ENCODE measurements at places on chromosomes 4 and X.

DNA sequence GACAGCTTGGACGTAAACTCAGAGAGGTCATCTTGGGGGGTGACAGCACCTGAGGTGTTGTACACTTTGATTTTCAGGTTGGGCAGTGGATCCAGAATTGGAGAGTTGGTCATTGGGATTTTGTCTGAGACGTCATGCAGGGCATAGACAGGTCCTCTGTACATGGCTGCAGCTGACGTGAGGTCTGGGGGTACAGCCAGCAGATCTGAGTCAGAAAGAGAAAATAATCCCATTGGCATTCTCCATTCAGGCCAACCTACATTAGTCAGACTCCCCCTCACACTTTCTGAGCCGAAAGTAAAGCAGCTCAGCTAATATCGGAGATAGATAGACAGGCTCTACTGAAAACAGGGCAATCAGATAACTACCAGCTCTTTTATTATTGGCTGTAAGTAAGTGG is 329.7 kb downstream of the UNC5C start:
- no peak for DNase-seq

DNA sequence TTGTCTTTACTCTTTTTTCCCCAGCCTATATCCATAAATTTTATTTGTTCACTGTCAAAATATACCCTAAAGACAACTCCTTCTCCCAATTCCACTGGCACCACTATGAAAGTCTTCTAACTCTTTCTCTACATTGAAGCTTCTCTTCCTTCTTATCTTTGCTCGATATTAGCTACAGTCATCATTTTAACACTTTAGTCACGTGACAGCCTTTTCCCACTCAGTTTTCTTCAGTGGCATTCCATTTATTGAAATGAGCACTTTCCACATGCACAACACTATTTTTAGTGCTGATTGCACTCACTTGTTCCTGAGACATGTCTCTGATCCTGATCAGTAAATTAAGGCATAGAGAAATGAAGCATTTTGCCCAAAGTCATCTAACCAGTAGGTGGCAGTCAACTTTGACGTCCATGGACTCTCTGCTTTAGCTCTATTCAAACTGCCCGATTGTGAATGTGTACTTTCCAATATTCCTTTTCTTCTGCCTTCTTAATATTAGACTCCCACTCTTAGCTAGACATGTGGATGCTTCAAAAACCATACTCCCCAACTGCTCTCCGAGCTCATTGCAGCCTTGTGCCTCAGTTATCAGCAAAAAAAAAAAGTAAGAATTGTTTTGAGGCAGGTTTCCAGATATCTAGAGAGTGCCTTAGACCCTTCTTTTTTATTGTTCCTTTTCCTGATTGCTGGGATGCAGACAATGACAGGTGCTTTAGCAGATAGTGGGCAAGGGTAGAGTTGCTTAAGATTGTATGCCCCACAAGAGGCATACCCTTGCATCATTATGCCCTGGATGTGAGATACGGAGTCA is 394.4 kb upstream of the ADGRL3 start:
- DNase-seq = no peak

GRCh38 chr4:93501946-93502345 is 326.6 kb upstream of the ATOH1 start:
- no peak for DNase-seq

GRCh38 chr4:26866781-26867180 is 6.1 kb downstream of the STIM2 start:
- no peak for DNase-seq

DNA sequence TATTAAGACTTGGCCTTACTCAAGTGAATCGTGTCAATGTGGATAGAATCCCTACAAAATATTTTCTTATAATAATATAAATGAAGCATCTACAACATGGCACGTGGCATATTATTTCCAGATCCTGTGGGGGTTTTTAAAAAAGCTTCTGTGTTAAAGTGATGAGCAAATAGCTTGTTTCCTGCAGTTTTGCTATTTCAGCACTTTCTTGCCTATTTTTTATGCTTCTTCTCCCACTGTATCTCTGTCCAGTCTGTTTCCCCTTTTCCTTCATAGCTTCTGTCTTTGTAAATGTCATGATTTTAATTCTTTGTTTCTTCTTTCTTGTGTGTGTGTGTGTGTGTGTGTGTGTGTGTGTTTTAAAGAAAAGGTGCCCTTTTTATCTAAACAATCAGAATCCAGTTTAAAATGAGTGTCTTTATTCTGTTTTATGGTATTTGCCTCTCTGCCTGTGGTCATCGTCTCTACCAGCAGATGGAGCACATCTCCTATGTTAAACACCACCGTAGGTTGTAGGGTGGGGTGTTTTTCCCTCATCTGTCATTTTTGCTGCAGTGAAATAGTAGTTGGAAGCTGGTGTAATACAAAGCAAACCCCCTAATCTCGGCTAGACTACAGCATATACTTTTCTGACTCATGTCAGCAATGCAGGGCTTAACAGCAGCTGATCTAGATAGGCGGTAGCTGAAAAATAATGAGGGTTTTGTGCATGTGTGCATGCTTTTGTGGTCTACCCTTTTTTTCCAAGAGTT is 33.1 kb downstream of the FTHL17 start:
- DNase-seq = no peak

All from stimulated activated CD8-positive, alpha-beta memory T cell treated with anti-CD3 and anti-CD28 coated beads, Interleukin-4, amount 100 ng/mL, for 1 hour (primary cell).